ENCODE measurements at places on chromosomes 3 and 15. TPM values are rescaled to one million over a fixed set of nuclear protein-coding genes. Genes with fewer than 3 reads are reported as not detected.
A peak's percentile ranks its signal among the peaks of the same experiment; 100 is the strongest.

Gene CHAC1
- total RNA-seq, result 7.5 TPM

DNA sequence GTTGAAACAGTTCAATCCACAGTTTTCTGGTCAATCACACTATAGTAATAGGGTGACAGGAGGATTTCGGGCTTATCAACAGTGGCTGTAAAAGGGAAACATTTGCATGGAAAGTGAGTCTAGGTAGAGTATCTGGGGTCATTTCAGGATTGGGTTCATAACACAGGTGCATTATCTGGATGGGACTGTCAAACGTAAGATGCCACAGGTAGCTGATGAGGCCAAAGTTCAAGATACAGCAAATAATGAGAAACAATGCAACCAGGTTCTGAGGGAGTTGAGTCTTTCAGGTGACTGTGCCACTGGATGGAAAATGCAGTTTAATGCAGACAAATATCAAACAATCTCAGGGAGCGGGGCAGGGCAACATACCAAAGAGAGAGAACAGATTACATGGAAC is 62.2 kb downstream of the WDR76 start:
- peaks cover 6% of the 10 kb centered on the region for H3K4me1 ChIP-seq
- H3K4me3 ChIP-seq, result no peak overlapping the region

Gene ZNF717
- total RNA-seq, result not detected

Gene SAMMSON
- total RNA-seq, result not detected

DNA sequence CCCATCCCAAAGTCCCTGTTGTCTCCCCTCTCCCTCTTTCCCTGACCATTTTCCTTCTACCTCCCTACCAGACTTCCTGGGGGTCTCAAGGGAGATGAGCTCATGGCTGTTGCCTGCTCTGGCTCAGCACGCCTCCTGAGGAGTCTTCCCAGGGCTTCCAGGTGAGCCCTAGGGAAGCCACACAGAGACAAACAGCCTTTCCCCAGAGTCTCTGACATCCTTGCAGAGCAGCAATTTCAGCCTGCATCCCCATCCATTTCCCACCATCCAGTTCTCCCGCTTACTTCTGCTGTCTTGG is 189.2 kb upstream of the LINGO1 start:
- H3K4me3 ChIP-seq, result no peak overlapping the region
- peaks cover 6% of the 10 kb centered on the region for H3K4me1 ChIP-seq
- H3K27ac ChIP-seq, result no peak overlapping the region
- no peaks in the 10 kb centered on the region for H3K36me3 ChIP-seq
- no peak for DNase-seq
- H3K27me3 ChIP-seq, result peaks cover 61% of the 10 kb centered on the region

GRCh38 chr3:52892625-52893311 is 4.6 kb downstream of the STIMATE start:
- no peaks in the 10 kb centered on the region for H3K4me1 ChIP-seq
- H3K36me3 ChIP-seq, result peaks cover 12% of the 10 kb centered on the region
- no peak overlapping the region for H3K27ac ChIP-seq
- no peak overlapping the region for H3K4me3 ChIP-seq
- no peak for DNase-seq

DNA sequence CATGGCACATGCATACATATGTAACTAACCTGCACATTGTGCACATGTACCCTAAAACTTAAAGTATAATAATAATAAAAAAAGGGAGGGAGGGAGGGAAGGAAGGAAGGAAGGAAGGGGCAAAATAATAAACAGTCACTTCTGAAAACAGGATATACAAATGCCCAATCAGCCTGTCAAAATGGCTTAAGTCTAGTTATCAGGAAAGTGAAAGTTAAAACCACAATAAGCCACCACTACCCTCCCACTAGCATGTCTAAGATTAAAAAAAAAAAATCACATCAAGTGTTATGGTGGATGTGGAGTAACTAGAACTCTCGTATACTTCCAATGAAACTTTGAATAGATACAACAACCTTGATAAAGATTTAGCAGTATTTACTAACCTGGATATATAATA is 145.6 kb upstream of the GMNC start:
- DNase-seq, result no peak
- H3K36me3 ChIP-seq, result no peaks in the 10 kb centered on the region
- no peak overlapping the region for H3K4me3 ChIP-seq
- no peak overlapping the region for H3K27ac ChIP-seq
- H3K4me1 ChIP-seq, result no peaks in the 10 kb centered on the region

- no peak overlapping the region for H3K4me3 ChIP-seq
- H3K27ac ChIP-seq, result no peak overlapping the region
- no peaks in the 10 kb centered on the region for H3K4me1 ChIP-seq
- peak; percentile 25 for DNase-seq
Measured at GRCh38 chr3:45793482-45794176, 2.7 kb downstream of the SLC6A20 start.

Data from endodermal cell (in vitro differentiated cells).